ENCODE measurements at places on chromosomes 4 and X.

GRCh38 chr4:886244-886643, 45.9 kb downstream of the GAK start:
- no peak for DNase-seq

DNA sequence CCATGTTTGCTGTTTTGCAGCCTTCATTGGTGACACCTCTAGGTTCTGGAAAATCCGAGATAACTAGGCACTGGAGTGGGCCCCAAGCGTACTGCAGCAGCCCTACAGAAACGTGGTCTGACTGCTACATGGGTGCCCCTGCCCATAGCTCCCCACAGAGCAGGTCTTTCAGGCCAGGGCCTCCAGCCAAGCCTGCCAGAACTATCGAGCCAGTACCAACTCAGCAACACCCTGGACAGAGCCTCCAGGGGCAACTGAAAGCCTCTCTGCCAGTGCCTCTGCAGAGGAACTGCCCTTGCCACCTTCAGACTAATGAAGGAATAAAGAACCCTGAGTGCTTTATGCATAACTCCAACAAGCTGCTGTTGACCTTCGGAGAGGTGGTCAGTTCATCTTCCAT, 111.1 kb upstream of the PPP3CA start:
- DNase-seq, result no peak

GRCh38 chr4:47531241-47531953, 46.3 kb downstream of the ATP10D start:
- peak; percentile 69 for DNase-seq

DNA sequence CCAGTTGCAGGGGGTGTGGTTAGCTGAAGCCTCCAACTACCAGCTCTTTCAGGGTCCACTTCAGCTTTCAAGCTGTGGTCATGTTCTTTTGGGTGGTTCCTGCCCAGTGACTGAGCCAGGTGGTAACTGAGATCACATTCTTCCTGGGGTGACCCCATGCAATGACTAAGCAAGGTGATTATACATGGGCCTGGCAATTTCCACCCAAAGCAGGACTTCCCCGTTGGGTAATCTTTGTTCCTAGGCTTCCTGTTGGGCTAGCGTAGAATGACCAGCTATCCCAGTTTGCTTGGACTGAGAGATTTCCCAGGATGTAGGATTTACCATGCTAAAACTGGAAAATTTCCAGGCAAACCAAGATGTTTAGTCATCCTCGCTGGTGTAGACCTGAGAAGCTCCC, 18.4 kb upstream of the MAGEB17 start:
- DNase-seq, result no peak

GRCh38 chr4:12770351-12770750, 713.8 kb downstream of the RAB28 start:
- DNase-seq, result no peak

DNA sequence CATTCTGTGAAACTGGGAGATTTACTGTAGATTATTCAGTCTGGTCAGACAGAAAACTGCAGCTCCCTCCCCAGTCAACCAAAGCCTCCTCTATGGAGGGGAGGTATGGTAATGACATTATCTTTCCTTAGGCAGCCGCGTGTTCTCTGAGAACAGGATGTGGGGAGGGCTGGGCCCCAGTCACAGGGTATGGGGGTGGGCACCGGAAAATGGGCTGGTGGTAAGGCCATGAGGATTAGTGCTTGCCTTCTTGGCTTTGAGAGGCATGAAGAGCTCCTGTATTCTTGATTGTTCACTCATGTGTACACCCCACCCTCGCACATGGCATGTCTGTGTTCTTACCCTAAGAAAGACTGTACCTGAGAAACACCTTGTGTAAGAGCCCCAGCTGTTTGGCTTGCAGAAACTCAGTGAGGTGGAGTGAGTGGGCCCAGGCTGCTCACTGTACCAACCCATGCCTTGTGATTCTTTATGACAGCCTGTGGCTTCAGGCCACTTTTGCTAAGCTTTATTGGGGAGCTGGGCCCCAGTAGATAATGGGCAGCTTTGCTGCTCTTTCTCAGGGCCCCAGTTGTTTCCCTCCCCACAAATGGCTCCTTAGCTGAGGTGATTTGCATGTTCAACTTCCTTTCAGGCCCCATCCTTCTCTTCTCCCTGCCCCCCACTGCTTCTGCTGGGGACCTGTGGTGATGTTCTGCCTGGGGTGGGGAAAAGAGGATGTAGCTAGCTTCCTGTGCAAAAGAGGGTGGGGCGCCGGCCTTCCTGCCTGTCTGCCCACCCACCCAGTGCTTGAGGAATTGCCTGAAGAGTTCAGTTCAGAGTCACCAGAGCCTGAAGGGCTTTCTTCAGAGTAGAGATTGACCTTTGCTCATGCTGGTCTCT, 30.7 kb downstream of the MSN start:
- DNase-seq, result peak; percentile 85

DNA sequence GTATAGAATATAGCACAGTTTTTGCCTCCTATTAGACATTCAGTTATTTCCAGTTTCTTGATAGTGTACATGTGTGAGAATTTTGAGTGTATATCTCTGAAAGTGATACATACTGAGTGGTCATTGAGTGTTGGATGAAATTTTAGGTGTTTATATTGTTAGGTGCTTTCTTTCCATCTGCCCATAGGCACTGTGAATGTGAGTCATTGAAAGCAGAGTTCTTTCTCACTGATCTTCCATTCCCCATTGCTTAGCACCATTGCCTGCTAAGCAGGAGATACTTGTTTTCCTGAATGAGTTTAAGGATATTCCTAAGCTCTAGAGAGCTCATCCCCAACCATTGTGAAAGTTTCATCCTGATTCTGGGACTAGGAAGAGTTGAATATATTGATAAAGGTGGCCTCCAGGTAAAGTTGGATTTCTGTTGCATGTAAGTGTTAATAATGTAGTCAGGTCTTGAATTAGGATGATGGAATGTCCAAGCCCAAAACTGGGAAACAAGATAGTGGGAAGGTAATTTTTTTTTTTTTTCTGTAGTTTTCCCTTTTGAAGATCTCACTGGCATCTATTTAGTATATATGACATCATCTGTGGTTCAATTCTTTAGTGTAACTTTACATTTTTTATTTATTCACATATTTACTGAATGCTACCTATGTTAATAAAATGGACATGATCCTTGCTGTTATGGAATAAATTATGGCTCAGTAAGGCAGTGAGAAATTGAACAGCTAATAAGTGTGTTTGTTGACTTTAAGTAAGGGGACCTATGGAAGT, 22.1 kb downstream of the UBE2K start:
- DNase-seq, result no peak

- no peak for DNase-seq
Measured at GRCh38 chr4:181958446-181958845, 284.8 kb upstream of the TENM3 start.

DNA sequence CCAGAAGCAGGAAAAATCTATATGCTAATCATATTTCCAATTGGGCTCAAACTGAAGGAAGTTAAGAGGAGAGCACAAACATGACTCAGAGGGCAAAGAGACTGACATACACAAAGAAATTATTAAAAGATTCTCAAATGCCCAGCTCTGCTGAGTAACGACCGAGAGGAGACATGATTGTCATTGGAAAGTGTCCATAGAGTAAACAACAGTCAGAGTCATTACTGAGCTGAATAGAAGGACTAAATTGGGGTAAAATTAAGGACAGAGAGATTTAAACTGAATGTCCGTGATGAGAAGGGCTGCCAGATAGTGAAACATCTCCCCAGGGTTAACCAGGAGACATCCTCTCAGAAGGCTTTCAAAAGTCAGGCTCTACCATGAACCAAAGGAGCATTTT, 111.2 kb upstream of the GALNT7 start:
- no peak for DNase-seq

- no peak for DNase-seq
Measured at GRCh38 chr4:41533680-41534079, 4.3 kb upstream of the LIMCH1 start.

DNA sequence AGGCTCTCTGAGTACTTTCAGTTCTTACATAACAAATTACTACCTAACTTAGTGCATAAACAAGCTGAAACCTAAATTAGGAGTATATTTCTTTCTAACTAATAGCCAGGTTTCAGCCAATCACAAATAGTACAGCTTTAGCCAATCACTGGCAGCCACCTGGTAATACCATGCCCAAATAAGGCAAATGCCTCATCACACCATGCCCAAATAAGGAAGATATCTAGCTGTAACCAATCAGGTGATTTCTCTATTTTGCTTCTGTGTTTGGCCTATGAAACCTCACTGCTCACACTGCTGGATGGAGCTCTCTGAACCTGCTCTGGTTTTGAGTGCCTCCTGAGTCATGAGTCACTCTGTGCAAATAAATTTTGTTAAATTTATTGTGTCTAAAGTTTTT, 113.5 kb downstream of the DDIT4L start:
- DNase-seq, result no peak

GRCh38 chr4:5126231-5126630, 75.0 kb downstream of the STK32B start:
- no peak for DNase-seq

DNA sequence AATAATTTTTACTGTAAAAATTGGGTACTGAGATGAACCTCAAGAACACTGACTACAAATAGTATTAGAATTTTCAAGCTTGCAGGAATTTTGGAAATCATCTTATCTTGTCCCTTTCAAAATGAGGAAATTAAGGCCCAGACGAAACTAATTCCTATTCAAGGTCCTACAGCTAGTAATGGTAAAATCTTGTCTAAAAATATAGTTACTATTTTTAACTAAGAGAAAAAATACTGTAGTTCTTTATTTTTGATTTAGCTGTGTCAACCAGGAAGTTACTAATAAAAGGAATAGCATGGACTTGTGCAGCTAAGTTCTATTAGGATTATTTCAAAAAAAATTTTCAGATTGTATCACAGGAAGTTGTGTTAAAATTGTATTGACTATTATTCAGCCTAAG, 12.7 kb downstream of the PRIMPOL start:
- DNase-seq, result no peak

- DNase-seq, result no peak
Measured at GRCh38 chr4:116544946-116545345, 540.4 kb downstream of the TRAM1L1 start.

DNA sequence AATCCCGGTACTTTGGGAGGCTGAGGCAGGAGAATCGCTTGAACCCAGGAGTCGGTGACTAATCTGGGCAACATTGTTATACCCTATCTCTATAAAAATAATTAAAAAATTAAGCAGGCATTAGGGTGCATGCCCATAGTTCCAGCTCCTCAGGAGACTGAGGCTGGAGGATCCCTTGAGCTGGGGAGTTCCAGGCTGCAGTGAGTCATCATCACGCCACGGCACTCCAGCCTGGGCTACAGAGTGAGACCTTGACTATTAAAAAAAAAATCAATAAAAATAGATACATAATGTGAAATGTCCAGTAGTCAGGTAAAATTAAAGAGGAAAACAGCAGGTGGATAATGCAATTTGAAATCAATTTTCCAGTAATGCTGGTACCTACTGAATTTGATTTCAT, 14.6 kb downstream of the ADGRL3 start:
- no peak for DNase-seq

GRCh38 chr4:127997534-127998388, 32.6 kb downstream of the ABHD18 start:
- no peak for DNase-seq

- no peak for DNase-seq
Measured at GRCh38 chrX:44971674-44972073, 98.7 kb downstream of the KDM6A start.

DNA sequence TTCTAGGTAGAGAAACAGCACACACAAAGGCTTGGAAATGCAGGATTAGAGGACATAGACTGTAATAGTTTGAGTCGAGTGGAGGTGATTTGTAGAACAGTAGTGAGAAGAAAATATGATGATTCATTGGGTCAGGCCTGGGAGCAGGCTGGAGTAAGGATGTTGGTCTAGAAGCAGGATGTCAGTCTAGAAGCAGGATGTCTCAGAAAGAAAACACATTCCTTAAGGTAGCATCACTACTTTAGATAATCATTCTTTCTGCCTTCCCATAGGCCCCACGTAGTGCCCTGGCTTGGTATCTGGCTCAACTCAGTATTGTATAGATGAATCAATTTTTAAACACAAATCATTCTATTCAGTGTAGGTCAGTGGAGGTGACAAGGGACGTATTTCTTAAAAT, 11.2 kb upstream of the DACH2 start:
- DNase-seq, result no peak

- DNase-seq, result no peak
Measured at GRCh38 chrX:17266136-17266535, 108.9 kb upstream of the NHS start.

DNA sequence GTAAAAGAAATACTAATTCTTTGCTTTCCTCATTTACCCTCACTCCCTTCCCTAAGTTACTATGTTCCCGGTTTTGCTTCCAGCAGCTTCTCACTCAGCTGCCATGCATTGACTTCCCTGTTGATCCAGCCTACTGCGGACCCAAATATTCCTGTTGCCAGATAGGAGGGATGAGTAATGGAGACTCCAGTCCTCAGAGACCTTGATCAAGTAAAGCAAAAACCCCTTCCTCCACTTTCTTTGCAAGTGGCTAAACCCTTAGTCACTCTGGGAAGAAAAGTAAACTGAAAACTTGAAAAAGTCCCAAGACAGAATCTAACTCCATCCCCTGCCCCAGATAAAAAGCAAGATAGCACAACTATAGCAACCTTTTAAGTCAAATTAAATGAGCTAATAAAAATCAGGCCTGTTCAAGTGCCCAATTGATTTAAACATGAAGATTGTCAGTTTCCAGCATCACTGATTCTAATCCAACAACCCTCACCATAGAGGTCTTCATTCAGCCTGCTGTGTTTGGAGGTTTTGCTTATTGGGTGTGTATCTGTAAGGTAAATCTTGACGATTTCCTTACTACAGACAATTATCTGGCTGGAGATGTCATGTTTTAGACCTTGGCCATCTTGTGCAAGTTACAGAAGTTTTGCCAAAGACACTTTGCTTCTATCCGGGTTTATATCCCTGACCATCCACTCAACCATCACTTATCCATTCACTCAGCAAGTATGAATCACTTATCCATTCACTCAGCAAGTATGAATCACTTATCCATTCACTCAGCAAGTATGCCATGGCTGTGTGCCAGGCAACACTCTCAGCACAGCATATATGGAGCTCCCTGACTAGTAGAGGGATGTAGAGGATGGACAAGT, 17.6 kb downstream of the FGFBP1 start:
- DNase-seq, result no peak

GRCh38 chr4:67762086-67762485, 7.9 kb upstream of the GNRHR start:
- DNase-seq, result no peak

DNA sequence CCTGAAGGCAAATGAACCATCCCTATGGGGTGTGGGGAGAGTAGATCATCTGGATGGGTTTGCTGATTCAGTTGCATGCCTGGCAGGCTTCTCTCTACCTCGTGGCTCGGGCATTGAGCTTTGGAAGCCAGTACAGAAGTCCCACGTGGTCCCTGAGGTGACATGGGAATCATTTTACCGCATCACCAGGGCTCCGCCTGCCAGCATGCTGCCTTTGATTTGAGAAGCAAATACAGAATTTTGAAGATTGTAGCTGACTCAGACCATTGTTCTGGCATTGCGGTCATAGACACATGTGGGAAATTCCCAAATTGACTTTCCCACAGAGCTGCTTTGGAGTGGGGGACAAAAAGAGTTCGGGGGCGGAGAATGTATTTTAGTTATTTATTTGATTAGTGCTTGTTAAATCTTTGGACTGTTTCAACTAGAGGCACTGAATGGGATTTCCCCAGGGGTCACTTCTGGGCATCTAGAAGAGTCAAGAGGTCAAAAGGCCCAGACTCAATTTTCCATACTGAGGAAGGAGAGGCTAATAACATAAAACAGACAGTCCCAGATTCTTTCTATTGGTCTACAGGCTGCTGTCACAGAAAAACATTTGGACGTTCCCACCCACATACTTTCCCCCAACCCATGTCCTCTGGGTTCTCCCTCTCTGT, 79.3 kb downstream of the NHSL2 start:
- no peak for DNase-seq

GRCh38 chr4:189771696-189772361, 168.8 kb upstream of the FRG1 start:
- no peak for DNase-seq
